ENCODE measurements at places on chromosomes 6 and 20.

DNA sequence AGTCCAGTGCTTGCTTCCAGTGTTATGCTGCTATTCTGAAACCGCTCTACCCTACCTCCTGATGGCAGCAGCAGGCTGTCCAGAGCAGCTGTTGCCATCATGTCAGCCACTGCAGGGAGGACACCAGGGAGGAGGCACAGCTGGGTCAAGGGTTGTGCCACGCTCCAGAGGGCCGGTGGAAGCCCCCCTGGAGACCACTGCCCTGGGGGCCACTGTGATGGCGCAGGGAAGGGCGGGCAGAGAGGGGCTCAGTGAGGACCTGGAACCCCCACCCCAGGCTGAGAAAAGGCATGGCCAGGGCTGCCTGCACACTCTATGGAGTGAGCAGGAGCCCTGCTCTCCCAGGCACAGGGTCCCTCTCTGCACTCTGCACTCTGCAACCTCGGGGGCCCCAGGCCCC lies 271.3 kb upstream of the BTBD3 start:
- DNase-seq = no peak

DNA sequence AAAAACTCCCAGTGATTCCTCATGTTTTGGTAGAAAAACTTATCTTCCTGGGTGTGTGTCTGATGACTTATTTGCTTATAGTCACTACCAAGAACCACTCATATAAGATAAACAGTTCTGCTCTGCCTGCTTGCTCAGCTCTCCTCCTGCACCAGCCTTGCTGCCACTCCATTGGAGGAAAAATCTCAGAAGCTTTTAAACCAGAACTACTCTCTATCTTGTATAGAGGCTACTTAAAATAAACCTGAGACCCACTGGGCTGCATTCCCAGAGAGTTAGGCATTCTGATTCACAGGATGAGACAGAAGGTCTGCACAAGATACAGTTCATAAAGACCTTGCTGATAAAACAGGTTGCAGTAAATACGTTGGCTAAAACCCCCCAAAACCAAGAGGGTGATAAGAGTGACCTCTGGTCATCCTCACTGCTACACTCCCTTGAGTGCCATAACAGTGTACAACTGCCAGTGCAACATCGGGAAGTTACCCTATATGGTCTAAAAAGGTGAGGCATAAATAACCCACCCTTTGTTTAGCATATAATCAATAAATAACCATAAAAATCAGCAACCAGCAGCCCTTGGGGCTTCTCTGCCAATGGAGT lies 728.3 kb downstream of the EPHA7 start:
- peak; percentile 87 for DNase-seq

GRCh38 chr6:22112461-22112860 lies 184.4 kb downstream of the PRL start:
- peak; percentile 79 for DNase-seq

- DNase-seq = no peak
These were observed 140.8 kb upstream of the ARMC2 start for GRCh38 chr6:108707328-108707976.
